T follicular helper cell (primary cell): ENCODE measurements at places on chromosomes 6 and 20.

GRCh38 chr6:18055714-18056382, 66.6 kb downstream of the NHLRC1 start:
- no peak for DNase-seq

DNA sequence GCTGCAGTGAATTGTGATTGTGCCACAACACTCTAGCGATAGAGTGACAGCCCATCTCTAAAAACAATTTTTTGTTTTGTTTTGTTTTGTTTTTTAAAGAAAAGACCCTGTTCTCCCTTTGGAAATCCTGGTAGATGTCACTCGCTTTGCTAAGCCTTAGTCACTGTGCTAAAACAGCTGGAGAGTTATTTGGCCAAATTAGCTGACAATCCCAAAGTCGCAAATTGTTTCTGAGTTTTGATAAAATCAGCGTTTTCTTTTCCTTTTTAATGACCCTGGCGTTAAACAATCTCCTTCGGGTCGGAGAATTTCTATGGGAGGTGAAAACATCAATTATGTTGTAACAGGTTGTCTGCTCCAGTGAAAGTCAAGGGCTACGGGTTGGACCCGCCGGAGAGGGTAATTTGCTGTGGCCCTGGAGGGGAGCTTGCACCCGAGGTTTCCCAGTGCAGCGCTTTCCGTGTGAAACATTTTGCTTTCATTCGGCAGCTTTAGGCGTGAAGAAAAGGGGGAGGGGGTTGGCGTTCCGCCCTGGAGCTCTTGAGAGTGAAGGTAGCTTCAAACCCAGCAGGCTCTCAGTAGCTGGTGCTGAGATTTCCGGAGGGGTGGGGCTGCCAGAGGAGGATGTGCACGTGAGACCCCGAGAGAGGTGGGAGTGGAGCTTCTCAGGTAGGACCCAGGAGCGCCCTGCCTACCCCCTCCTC, 296.6 kb downstream of the PHACTR1 start:
- no peak for DNase-seq

DNA sequence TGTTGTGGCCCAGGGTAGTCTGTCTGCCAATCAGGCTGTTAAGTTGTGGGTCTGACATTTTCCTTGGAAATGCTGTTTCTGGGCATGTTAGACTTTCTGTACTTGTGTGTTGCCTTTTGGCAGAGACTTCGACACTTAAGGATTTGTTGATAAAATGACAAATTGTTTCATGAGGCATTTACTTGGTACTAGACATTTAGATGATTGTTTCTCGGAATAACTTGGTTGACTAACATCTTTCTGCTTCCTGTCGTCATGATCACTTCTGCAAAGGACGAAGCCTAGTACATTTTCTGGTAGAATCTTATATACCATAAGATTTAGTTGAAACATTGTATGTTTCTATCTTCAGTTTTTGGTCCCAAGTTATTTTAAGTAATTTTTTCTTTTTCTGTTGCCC, 34.1 kb downstream of the UTRN start:
- no peak for DNase-seq

GRCh38 chr6:54621285-54621684, 225.3 kb upstream of the FAM83B start:
- DNase-seq: no peak

DNA sequence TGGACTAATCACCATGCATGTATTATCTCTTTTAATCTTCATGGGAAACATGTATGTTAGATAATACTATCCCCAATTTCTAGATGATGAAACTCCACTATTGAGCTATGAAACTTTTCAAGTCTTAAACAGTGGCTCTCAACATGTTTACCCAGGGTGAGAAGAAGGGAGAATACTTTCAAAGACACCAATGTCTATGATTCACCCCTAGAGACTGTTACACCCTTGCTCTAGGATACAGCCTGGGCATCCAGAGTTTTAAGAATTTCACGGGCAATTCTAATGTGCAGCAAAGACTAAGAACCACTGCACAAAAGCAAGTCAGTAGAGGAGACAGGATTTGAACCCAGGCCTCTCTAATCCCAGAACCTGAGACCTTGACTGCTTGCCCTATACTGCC, 47.8 kb downstream of the GFOD1 start:
- DNase-seq: no peak

GRCh38 chr20:56687061-56687460, 58.0 kb downstream of the TFAP2C start:
- DNase-seq: no peak

DNA sequence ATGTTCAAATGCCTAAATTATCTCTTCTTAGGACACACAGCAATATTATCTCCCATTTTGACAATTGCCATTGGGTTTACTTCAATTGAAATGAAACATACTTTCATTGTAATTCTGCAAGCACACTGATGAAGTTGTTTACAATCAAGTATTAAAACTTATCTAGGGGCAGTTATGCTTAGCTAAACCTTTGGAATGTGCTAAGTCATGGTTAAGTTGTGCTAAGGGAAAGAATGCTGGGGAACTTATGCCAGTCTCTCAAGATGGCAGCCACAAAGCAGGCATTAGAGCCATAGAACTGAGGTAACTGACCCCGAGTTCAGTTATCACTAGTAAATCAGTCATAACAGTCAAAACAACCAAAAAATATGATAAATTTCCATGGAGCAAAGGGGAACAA, 59.1 kb upstream of the NT5E start:
- no peak for DNase-seq

- DNase-seq: no peak
Measured at GRCh38 chr20:34185766-34186620, 55.2 kb upstream of the ASIP start.

DNA sequence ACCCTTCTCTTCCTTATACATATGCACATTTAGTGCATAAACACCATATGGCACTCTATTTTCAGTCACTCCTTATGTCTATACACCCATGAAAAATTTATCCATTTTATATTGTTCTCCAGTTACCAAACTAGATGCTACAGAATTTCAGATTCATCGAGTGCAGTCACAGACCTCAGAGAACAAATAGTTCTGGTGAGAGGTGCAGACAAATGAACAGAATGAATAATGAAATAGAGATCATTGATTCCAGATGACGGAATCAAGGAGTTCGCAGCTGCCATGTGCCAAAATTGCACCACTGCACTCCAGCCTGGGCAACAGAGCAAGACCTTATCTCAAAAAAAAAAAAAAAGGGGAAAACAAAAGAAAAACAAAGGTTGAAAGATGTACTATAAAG, 214.8 kb upstream of the CEP162 start:
- DNase-seq: no peak

GRCh38 chr6:170082067-170082466, 208.8 kb downstream of the DLL1 start:
- no peak for DNase-seq

DNA sequence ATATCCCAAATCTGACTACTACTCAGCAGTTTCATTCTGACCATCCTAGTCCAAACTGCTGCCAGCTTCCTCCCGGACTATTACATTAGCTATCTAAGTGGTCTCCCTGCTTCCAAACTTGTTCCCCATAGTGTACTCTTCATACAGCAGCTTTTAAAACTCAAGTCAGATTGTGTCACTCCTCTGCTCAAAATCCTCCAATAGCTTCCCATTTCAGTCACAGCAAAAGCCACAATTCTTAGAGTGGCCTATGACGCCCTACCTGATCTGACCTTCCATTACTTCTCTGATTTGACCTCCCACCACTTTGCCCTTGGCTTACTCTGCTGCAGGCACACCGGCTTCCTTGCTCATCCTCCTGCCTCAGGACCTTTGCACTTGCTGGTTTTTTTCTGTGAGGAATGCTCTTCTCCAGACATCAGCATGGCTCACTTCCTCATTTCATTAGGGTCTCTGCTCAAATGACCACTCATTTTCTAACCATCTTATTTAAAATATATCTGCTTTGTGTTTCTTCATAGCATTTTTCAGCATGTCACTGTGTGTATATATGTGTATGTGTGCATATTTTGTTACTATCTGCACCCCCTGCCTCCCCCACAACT, 111.1 kb upstream of the DTNBP1 start:
- no peak for DNase-seq

- no peak for DNase-seq
Measured at GRCh38 chr6:75230484-75231325, 12.9 kb downstream of the COX7A2 start.

- DNase-seq: no peak
Measured at GRCh38 chr6:2482773-2483172, 237.4 kb upstream of the GMDS start.

DNA sequence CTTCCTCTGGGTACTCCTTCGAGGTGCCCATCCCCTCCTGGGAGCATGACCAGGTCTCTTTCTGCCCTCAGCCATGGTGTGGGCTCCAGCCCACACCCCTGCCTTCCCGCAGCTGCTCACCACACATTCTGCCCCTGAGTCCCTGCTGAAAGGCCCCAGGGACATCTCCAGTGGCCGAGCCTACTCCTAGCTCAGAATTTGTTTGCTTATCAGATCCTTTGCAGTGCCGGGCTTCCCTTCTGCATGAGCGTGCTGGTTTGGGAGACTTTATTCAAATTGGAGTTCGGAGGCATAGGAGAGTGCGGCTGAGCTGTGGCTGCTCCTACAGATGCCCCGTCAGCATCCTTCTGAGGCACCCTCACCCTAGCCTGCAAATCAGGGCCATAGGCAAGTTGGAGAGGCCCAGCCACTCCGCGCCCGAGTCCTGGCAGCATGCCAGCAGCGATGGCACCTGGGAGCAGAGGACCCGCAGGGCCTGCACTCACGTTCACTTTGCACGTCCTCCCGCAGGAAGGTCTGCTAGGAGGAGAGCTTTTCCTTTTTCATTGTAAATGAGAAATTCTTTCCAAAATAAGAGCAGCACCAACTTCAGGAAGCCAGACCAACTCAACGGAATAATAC, 327.3 kb downstream of the QKI start:
- DNase-seq: no peak

GRCh38 chr6:30135147-30135546, 793 bp upstream of the TRIM40 start:
- no peak for DNase-seq

DNA sequence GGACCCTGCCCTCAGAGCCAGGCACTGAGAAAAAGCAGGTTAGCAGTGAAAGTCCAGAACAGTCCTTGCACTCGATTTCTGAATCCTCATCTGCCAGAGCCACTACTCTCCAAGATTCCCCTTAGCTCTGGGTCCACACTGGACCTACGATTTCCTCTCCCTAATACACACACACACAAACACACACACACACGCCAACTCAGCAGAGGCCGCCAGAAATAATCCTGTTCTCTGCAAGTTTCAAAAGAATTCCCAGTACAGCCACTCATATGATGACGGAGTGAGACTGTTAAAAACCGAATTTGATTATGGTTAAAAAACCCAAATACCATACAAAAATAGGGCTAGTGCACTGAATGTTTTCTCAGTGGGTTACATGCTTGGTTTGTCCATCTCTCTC, 90.8 kb downstream of the GMPR start:
- DNase-seq: no peak

DNA sequence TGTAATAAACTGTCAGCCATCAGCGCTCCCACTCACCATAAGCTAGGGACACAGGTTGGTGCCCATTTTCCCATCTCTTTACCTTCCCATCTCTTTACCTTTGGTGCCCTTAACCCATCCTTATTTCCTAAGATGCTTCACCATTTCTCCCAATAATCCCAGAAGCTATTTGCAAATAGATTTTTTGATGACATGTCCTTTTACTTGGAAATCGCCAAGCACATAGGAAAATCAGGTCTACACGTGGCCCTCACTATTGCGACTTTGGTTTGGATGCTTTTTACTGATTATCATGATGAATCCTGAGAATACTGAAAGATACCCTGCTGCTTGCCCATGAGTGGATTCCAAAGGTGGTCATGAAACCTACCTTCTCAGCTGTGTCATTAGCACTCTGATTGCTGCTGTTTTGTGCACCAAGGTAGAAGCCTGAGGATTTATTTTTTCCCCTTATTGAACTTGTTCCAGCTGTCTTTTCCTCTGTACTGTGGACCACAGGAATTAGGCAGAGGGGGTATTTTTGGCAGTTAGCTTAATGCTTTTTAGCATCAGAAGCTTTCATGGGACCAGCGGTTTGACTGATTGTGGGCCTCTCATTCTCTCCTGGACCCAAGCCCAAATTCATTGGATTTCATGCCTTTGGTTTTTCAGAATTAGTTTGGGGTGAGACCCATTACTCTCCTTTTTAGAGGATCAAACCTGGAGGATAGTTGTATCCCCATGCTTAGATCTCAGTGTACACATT, 229.6 kb upstream of the RIN2 start:
- DNase-seq: no peak

- no peak for DNase-seq
Measured at GRCh38 chr20:62494537-62494936, 18.7 kb upstream of the GATA5 start.

GRCh38 chr20:23782366-23782983, 31.7 kb upstream of the CST1 start:
- DNase-seq: no peak

- no peak for DNase-seq
Measured at GRCh38 chr6:22350109-22350508, 53.3 kb upstream of the PRL start.

- DNase-seq: no peak
Measured at GRCh38 chr6:52065621-52066020, 21.8 kb downstream of the PKHD1 start.

DNA sequence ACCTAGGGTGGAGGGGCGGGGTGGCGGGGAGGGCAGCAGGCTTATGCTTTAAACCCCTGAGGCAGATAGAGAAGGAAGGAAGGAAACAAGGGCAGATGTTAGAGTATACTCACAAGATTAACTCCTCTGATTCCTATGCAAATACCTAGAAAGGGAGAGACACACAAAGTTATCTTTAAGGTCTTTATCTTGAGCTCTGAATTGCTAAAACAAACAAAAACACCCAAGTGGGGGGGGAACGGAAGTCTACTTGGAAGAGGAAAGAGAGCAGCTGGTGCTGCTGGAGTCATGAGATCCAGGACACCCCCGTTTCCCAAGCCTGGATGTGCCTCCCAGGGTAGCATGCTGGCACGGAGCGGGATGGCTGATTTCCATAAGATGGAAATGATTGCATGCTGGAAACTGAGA, 43.4 kb downstream of the PLAGL1 start:
- DNase-seq: no peak

GRCh38 chr6:27230758-27231111, 16.8 kb upstream of the PRSS16 start:
- no peak for DNase-seq

DNA sequence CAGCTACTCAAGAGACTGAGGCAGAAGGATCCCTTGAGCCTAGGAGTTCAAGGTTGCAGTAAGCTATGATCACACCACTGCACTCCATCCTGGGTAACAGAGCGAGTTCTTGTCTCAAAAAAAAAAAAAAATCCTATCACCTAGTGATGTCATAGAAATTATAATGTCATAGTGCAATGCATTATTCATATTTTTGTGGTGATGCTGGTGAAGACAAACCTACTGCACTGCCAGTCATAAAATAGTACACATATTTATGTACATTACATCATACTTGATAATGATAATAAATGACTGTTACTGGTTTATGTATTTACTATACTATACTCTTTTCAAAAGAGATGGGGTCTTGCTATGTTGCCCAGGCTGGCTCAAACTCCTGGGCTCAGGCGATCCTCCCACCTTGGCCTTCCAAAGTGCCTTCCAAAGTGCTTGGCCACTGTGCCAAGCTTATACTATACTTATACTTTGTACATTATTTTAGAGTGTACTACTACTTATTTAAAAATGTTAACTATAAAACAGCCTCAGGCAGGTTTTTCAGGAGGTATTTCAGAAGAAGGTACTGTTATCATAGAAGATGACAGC, 26.6 kb downstream of the ENPP3 start:
- no peak for DNase-seq

- no peak for DNase-seq
Measured at GRCh38 chr6:93523365-93523764, 104.0 kb upstream of the EPHA7 start.
